ENCODE measurements at places on chromosomes 12 and 14.

DNA sequence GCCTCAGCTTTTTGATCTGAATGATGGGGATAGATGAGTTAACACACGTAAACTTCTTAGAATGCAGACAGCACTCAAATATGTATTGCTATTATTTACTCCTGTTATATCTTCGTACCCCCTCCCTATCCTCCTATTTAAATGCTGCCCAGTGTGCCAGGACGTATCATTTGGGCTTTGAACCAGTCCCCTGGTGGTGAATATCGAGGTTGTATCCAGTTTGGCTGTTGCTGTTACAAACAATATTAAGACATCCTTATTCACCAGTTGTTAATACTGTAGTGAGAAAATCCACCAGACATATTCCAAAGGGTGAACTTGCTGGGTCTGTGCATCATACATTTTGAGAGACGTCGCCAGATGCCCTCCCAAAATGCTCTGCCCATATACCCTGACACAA is 51.5 kb upstream of the FOXN3 start:
- no peak for DNase-seq

GRCh38 chr12:25023808-25024207 is 74.9 kb upstream of the BCAT1 start:
- no peak for DNase-seq

DNA sequence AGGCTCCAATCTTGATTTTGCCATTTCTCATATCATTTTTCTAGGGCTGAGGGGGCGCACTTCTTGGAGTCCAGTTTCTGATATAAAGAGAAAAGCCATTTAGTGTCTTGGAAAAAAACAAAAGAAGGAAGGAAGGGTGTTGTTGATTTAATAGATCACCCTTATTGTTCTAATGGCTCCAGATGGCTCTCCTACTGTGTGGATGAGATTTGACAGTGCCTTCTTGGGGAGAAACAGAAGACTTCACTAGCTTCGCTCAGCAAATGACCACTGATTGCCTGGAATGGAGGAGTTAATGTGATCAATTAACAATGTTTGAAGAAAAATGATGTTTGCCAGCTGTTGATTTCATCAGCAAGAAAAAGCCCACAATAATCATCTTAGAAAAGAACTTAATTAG is 216.2 kb downstream of the APAF1 start:
- no peak for DNase-seq

DNA sequence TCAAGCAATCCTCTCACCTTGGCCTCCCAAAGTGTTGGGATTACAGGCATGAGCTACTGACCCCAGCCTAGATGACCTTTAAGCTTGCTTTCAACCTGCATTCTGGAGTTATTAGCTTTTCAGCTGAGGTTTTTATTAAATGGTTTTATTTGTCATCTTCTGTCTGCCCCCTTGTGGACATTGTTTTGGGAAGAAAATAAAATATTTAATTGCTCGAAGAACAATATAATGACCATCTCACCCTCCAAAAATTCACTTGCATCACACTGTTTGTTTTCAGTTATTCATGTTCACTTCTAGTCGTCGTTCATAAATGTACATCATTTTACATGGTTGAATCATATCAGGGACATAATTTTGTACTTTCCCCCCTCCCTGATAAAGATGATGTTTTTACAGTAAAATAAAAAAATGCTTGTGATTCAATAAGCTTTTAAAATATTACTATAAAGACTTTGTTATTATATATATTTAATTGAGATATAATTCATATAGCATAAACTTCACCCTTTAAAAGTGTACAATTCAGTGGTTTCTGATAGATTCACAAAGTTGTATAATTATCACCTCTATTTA is 10.1 kb upstream of the SPATS2 start:
- DNase-seq = no peak

GRCh38 chr12:109239179-109239578 is 69.9 kb downstream of the FOXN4 start:
- DNase-seq = no peak

DNA sequence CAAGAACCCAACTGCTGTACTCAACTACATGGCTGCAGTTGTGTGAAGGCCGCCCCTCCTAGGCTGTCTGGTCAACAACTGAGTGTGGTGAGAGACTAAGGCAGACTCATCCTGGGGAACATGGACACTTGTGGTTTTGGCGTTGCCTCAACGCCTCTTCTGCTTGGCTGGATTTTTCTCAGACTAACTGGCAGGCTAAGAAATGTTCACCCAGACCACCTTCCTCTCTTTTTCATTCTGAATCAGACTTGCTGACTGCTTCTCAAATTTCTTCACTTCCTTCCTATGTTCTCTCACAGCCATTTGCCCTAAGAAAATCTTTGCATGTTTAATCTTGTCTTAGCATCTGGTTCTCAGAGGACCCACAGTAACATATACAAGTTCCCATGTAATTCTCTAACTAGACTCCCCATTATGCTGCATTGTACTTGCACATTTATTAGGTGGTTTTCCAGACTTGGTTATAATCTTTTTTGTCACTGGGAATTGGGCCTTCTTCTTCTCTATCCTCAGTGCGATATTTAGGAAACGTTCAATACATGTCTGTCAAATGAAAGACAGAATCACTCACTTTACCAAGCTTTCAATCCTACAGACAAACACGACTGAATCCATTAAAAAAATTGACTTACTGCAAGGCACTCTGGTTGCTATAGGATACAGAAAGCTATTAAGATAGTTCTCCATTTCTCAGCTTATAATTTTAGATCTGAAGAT is 327.6 kb downstream of the CCER1 start:
- no peak for DNase-seq
